HuH-7.5 (cell line): ENCODE measurements at places on chromosomes 2 and 18.

DNA sequence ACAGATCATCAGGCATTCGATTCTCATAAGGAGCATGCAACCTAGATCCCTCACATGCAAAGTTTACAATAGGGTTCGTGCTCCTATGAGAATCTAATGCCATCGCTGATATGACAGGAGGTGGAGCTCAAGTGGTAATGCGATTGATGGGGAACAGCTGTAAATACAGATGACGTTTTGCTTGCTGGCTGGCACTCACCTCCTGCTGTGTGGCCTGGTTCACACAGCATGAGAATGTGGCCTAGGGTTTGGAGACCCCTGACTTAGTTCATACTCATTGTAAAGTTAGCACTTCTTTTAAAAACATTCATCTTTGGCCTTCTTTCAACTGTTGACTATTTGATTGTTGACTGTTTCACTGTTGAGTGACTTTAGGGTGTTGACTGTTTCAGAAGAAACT is 8.7 kb upstream of the CHMP1B start:
- no peak for DNase-seq

GRCh38 chr2:231563378-231563961 is 29.2 kb upstream of the TEX44 start:
- peak; percentile 36 for DNase-seq

- DNase-seq = no peak
These were observed 379.3 kb downstream of the SOX11 start for GRCh38 chr2:6071519-6071918.

DNA sequence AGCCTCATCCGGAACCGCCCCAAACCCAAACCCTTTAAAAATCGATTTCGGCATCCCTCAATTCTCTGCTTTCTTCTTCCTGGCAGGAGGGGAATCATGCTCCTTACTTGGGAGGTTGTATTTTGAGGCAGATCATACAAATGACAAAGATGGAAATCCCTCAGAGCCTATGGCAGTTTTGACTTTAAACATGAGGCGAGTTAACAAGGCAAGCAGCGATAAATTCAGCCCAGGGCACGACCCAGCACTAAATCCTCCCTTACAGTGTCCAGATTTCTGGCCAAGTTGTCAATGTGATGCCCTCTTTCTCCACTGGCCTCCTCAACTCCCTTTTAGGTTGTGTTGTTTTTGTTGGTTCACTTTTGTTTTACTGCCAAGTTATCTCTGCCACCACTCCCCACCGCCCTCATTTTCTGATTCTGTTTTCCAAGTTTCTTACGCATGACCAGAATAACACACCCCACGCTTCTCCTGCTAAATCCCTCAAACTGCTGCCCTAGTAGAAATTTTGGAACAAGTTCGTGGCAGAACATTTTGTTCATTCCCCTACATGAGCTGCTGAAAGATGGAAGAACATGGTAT is 68.3 kb downstream of the CTAGE1 start:
- DNase-seq = no peak

- DNase-seq = peak; percentile 4
These were observed 37.1 kb downstream of the B4GALT6 start for GRCh38 chr18:31647127-31647753.

DNA sequence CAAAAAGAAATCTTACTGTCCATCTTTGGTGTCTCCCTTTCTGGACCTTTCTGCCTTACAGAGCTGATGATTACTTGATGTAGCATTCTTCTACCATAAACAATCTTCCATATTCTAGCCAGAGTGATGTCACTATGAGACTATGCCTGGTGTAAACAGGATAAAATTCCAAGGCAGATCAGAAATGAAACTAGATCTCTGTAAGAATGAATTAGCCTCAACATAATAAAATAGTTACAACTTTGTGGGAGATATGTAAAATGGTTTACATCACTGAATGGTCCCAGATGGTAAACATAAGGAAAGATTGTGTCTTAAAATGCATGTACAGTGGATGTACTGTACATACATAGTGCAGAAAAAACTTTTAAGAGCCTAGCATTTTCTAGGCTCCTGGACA is 112.3 kb upstream of the ZNF521 start:
- DNase-seq = no peak

GRCh38 chr2:112137516-112138158 is 548 bp upstream of the FBLN7 start:
- no peak for DNase-seq

- DNase-seq = no peak
These were observed 91.8 kb downstream of the DGKD start for GRCh38 chr2:233446121-233446520.

- no peak for DNase-seq
These were observed 49.6 kb downstream of the IL1R2 start for GRCh38 chr2:102041351-102041750.

- DNase-seq = no peak
These were observed 1.3 kb downstream of the LCLAT1 start for GRCh38 chr2:30448308-30448707.

DNA sequence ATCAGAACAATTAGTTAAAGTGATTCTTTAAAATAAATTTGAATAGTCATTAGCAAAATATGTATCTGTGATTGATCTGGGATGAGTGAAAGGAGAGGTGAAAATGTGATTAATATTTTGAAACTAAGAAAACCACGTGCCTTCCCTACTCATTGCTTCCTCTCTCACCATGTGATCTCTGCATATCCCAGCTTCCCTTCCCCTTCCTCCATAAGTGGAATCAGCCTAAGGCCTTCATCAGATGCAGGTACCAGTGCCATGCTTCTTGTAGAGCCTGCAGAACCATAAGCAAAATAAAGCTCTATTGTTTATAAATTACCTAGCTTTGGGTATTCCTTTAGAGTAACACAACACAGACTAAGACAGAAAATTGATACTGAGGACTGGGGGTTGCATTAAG is 11.2 kb upstream of the STAT1 start:
- DNase-seq = no peak

- no peak for DNase-seq
These were observed 5.0 kb upstream of the GYPC start for GRCh38 chr2:126650994-126651393.

DNA sequence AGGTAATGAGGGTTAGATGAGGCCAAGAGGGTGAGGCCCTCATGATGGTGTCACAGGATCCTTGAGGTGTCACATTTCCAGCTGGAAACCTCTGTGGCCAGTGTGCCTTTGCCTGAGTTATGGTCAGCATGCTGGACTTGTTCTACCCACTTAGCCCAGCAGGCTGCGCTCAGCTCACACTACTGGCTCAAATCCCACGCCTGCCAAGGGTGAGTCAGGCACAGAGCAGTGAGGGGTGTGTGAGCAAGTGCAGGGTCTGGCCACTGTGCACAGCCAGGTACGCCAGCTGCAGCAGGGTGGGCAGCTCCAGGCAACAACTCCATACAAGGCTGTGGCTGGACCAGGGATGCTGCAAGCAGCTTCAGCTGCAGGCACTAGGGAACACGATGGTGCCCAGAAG is 616.6 kb upstream of the FSHR start:
- no peak for DNase-seq

GRCh38 chr18:10111944-10112343 is 198.1 kb downstream of the VAPA start:
- DNase-seq = no peak

GRCh38 chr2:176493226-176493825 is 224.1 kb downstream of the MTX2 start:
- no peak for DNase-seq

DNA sequence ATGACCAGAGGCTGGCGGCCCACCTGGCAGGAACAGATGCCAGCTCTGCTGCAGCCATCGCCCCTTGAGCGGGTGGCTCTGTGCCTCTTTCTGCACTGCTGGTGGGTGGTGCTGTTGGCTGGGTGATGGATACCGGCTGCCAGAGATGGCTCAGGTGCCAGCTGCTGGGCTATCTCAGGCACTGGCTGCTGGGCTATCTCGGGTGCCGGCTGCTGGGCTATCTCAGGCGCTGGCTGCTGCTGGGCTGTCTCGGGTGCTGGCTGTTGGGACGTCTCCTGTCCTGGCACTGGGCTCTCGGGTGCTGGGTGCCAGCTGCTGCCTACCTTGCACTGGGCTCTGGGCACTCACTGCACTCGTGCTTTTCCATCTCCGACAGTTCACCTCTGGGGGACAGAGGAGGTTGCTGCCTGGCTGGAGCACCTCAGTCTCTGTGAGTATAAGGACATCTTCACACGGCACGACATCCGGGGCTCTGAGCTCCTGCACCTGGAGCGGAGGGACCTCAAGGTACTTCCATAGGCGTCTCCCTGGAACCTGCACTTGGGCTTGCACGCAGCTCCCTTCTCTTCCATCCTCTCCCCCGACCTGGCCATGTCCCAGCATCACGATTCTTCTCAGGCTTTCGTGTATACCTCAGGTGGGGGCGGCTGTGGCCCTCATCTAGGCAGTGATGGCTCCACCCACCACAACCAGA is 98.4 kb downstream of the USP40 start:
- no peak for DNase-seq

DNA sequence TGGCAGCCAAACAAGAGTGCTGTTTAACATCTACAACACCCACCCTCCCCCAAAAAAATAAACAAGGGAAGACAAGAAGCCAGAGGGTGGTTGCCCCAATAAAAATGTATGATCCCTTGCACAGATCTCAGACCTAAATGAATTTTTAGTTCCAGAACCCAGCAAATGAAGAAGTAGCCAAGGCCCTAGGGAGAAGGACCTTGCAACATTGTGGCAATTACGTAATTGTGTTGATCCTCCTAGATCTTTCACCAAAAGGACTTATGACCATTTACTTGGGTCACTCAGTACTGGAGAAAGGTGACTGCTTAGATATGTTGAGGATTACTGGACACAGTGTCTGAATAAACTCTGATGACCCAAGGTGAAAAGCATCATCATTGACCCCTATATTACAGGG is 1393.8 kb downstream of the LRP1B start:
- no peak for DNase-seq

GRCh38 chr2:6073191-6074088 is 381.3 kb downstream of the SOX11 start:
- no peak for DNase-seq

DNA sequence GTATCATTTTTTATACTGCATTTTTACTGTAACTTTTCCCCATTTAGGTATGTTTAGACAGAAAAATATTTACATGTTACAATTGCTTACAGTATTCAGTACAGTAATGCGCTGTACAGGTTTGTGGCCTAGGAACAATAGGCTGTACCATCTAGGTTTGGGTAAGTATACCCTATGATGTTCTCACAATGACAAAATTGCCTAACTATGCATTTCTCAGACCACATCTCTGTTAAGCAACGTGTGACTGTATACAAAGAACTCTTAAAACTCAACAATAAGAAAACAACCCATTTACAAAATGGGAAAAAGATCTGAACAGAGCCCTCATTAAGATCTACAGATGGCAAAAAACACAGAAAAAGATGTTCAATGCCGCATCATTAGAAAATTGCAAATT is 29.4 kb downstream of the FAM210A start:
- DNase-seq = no peak

DNA sequence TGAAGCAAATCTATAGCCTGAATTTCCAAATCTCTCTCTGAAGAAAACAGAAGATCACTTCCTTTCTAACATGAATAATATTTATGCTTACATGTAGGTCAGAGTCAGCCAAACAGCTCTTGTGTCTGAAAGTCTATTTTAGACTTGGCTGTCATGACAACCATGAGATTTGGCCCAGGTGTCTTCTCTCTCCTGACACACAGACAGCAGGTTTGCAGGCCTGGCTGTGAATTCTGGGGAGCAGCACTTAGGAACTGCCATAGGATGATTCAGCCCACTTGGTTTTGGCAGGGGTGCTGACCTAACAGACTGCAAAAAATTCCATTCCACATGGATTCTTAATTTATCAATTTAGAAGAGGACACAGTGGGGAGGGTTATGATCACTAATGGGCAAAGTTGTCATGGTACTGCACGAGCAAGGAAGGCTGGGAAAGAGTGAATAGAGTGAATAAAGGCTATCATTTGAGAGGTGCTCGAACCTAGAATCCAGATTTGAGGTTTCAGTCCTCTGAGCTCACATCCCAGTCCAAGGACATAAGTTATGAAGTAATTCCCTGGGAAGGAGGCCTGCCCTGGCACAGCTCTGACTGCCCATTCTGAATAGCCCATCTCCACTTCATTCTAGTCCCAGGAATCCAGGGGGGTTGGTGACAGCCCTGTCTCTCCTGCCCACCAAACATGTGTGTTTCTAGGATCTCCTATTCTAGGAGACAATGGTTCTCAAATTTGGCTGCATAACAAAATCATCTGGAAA is 453.9 kb upstream of the TRIB2 start:
- DNase-seq = no peak

DNA sequence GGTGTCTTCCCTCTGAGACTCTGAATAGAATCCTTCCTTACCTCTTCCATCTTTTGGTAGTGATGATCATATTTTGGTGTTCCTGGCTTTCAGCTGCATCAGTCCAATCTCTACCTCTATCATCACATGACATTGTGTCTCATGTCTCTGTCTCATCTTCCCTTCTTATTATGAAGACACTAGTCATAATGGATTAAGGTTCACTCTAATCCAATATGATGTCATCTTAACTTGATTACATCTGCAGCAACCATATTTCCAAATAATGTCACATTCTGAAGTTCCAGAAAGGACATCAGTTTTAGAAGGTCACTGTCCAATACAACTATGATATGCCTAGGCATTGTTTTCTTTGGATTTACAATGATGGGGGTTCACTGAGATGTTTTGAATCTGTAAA is 31.5 kb downstream of the CMPK2 start:
- DNase-seq = no peak

DNA sequence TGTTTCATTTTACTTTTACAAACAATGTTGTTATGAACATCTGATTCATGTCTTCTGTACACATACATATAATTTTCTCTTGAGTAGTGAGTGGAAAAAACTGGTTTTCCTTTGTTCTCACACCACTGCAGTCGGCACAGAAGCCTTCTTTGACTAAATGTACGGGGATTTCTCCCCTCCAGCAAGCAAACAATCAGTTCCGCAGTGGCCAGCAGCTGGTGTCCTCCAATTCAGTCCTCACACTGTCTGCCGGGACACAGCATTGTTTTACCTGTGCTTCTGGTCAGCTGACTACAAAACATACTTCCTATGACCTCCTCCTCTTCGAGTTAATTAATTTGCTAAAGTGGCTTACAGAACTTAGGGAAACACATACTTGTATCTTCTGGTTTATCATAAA is 202.8 kb downstream of the WDR7 start:
- DNase-seq = no peak

DNA sequence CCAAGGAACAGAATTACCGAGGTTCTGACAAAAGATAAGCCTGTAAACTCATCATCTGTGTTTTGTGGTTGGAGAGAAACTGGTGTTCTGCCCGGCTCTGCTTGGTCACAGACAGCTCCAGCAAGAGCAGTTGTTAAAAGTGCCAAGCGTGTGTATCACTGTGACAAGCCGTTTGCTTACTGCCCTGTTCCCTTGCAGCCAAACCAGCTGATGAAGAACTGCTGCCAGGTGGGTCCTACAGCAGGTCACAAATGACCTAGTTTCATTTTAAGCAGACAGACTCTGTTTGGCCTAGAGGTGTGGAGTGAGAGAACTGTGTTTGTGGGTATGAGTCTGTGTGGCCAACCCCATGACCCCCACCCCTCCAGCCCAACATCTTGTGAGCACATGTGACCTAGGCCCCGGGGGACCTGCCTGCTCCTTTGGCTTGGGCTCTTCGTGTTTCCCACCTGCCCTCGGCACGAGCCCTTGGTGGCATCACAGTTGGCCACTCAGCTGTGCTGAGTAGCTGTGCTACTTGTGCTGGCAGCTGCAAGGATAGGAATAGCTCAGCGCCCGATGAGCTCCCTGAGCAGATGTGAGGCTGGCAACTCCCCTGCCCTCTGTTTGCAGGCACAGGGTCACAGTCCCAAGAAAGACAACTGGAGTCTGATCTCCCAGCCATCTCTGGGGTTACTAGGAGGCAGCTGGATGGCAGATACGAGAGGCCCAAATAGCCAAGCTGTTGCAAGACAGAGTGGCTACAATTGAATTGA is 9.7 kb downstream of the OXER1 start:
- DNase-seq = no peak

- DNase-seq = no peak
These were observed 31.2 kb upstream of the NPC1 start for GRCh38 chr18:23617412-23618014.
